ENCODE measurements at places on chromosomes 5 and 9.

DNA sequence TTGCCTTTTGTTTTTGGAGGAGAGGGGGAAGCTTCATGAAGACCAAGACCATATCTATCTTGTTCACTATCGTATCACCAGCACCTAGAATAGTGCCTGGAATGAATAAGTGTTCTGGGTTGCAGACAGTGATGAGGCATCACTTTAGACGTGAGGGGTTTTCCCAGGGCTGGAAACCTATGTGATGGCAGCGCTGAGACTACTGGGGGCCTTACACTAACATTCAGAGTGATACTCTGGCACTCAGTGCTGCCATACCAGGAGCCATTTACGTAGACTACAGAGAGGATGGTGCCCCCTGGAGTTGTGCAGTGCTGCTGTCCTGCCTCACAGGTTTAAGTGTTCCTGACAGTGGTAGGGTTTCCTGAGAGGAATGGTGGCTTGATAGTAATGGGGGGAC lies 6.9 kb downstream of the CCL19 start:
- DNase-seq: no peak

DNA sequence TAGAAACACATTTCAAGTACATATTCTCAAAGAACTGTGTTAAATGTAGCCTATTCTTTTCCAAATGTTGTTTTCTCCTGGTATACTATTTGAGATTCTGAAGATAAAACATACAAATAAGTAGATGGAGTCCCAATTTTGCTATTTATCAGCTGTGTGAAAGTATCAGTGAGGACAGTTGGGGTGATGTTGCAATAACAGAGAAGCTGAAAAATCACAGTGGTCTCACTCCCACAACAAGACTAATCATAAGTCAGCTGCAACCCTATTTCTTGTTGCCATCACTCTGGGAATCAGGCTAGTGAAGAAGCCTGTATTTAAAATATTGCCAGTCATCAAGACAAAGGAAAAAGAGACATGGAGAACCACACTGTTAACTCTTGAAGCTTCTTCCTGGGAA lies 25.9 kb upstream of the LURAP1L start:
- no peak for DNase-seq

DNA sequence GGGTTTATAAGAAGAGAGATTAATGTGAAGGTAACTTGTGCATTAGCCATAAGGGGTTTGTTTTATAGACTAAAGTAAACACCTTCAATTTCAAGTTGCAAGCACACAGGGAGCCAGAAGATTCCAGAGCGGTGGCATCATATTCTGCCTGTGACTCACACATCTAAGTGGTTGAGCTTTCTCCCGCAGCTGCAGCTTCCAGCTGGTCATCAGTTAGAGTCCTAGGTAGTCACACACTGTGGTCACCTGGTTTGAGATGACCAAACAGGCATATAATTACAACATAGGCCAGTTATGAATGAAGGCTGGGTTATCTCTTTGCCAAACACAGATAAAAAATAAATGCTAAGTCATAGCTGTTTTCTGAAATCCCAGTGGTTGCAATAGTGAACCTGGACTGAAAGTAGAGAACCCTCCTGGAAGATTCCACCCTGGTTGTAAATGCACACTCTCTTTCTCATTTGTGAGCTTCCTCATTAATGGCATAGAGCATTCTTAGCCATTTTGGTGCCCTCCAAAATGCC lies 171.3 kb downstream of the GDNF start:
- DNase-seq: peak; percentile 20

GRCh38 chr5:73312872-73313510 lies 135.6 kb downstream of the FOXD1 start:
- no peak for DNase-seq

- DNase-seq: peak; percentile 56
Measured at GRCh38 chr9:83403527-83404238, 134.5 kb downstream of the FRMD3 start.

DNA sequence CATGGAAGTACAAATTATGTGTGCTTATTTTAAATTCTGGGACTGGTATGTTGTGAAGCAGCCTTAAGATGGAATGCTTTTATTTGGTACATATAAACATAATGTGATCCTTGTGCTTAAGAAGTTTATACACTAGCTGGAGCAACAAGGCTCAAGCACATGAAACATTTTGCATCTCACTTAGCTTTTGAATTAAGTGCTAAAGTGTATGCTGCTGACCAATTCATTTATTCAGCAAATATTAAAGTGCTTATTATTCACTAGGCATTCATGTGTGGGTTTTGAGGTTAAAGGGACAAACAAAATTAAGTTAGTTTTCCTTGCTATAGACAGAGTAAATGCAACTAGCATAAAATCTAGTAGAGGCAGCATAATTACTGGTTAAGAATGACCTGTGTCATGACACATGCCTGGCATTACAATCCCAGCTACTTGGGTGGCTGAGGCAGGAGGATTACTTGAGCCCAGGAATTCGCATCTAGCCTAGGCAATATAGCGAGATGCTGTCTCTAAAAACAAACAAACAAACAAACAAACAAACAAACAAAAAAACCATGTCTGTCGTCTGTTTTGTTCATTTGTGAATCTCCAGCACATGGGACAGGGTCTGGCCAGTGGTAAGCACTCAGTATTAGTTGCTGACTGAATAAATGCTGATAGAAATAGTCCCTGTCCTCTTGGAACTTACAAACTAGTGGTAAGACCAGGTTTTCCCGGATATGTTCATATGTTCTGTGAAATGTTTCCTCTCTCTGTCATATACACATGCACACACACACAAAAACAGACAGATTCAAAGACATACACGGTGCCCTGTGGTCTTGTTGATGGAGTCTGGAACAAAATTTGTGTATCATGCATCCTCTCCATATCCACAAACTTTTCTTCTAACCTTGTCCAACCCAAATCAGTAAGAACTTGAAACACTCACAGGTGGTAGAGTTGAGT lies 41.9 kb upstream of the TNFAIP8 start:
- no peak for DNase-seq

GRCh38 chr5:178839319-178839704 lies 20.4 kb upstream of the ZNF354B start:
- DNase-seq: peak; percentile 73

DNA sequence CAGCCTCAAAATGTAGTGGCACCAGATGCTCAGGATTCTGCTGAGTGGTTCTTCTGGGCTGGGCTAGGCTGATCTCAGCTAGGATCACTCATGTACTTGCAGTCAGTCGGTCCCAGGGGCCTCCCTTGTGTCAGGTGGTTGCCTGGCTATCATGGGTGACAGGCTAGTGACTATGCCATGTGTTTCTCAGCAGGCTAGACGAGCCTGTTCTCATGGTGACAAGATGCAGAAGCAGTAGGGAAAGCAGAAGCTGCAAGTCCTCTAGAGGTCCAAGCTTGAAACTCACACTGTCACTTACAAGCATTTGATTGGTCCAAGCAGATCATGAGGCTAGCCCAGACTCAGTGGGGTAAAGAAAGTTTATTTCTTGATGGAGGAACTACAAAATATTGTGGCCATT lies 15.2 kb upstream of the KCNMB1 start:
- no peak for DNase-seq

- DNase-seq: no peak
Measured at GRCh38 chr5:89302102-89302891, 419.3 kb upstream of the MEF2C start.

DNA sequence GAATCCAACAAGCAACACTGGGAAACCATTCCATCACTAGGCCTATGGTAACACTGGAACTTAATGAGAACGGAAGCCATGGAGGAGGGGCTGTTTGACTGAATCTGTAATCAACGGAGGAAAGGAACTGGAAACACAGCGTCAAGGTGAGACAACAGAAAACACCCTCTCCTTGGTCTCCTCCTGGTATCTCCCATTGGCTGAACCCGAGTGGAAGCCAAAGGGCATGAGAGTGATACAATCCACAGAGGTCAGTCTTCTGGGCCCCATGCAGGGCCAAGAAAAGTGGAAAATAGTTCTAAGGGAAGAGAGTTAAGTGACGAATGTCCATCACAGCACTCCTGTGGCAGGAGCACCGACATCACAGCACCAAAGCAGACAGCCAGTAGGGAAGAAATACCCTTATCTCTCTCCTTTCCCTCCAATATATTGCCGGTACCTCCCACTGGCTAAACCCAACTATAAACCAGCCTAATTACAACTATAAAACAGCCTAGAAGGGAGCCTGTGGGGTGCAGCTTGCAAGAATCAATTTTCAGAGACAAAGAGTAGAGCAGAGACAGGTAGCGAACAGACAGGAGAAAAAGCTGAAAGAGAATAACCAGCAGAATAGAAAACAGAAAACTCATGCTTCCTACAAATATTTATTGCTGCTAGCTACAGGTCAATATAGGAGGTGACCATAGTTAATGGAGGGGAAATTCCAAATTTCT lies 107.4 kb upstream of the IFNE start:
- no peak for DNase-seq

DNA sequence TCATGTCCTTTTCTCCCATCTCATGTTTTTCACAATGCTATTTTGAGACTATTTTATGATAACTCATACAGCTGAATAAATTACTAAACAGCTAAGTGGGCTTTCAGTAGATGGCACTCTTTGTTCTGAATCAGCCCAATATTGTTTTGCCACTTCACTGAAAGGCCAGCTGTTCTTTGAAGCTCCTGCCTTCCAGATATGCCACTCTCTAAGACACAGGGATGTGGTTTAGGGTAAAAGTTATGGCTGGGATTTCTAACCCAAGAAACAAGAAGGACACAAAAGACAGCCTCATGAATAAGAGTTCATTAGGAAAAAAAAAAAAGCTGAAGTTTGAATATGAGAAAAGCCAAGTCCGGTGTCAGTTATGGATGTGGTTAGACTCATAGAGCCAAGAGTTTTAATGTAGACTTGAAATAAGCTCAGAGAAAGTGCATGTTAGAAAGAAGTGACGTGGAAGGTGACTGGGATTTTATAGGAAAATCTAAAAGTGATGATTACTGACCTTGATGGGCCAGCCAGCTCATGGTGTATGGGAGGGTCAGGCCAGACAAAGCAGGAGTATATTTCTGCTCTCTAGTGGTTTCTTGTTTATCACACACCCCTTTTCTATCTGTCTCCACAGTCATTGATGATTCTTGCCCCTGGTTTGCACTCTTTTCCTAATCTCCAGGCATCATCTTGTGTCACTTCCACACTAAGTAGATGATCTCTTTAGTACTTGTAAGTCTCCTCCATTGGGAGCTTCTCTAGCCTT lies 488.5 kb downstream of the NR2F1-AS1 start:
- peak; percentile 30 for DNase-seq

DNA sequence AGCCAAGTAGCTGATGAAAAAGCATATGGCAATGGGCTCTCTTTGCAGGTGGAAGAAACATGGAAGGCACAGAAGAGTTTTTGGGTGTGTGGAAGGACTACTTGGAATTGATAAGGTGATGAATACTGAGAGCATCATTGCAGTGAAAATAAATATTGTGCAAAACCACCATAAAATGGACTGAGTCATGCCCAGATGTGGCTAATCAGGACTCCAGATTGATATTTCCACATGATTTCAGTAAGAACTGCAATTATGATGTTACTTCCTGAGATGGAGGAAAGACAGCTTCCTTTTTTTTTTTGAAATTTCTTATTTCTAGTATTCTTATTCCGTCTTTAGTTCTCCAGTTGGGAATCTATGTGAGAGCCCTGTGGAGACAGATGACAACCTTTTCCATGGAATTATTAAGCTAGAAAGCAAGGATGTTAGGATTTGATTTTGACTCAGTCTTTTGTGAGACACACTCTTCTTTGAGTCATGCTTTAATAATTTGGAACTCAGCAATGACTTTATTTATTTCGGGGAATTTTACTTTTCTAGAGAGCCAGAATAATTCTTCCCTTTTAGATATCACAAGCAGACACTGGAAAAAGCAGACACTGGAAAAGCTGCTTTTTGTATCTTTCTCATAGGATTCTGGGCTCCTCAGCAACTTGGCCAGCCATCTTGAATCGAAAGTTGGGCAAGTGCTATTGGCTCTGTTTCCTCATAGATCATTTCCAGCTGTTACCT lies 94.2 kb upstream of the VCAN start:
- no peak for DNase-seq

- no peak for DNase-seq
Measured at GRCh38 chr9:109935406-109936087, 155.5 kb downstream of the PALM2AKAP2 start.

GRCh38 chr5:62287237-62287636 lies 18.8 kb upstream of the KIF2A start:
- DNase-seq: no peak

DNA sequence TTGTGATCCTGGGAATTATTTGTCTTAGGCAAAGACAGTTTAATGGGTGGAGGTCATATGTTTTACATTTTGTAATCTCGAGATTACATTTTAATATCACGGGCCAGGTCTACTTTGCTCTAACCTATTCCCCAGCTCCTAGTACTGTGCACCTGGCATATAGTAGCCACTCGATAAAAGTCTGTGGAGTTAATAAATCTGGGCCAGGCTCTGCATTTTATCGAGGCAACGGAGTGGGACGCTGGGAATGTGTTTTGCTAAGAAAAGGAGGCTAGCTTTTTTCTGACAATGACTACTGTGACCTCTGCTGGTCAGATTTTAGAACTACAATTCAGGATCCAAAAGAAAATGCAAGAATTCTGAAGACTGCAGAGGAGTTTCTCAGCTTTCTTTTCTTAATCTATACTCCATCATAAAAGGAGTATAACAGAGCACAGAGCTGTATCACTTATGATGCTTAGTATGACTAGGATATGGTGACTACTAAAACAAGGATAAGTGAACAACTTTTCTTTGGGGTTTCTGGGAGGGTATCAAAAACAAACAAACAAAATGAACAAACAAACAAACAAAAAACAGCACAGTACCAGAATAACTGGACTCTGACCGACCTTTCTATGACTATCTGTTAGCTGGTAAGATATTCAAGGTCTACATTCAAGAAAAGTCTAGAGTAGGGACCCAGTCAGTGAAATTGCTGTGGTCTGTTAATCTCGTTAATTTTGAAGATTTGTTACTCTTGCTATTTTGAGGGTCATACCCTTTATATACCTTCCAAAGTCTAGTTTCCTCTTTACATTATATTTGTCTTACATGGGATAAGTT lies 46.1 kb upstream of the CER1 start:
- DNase-seq: peak; percentile 90

- DNase-seq: peak; percentile 42
Measured at GRCh38 chr9:68933434-68934328, 80.2 kb downstream of the PRKACG start.

- peak; percentile 75 for DNase-seq
Measured at GRCh38 chr9:36008774-36009300, 27.9 kb upstream of the RECK start.
